ENCODE measurements at places on chromosomes 16 and 17.

DNA sequence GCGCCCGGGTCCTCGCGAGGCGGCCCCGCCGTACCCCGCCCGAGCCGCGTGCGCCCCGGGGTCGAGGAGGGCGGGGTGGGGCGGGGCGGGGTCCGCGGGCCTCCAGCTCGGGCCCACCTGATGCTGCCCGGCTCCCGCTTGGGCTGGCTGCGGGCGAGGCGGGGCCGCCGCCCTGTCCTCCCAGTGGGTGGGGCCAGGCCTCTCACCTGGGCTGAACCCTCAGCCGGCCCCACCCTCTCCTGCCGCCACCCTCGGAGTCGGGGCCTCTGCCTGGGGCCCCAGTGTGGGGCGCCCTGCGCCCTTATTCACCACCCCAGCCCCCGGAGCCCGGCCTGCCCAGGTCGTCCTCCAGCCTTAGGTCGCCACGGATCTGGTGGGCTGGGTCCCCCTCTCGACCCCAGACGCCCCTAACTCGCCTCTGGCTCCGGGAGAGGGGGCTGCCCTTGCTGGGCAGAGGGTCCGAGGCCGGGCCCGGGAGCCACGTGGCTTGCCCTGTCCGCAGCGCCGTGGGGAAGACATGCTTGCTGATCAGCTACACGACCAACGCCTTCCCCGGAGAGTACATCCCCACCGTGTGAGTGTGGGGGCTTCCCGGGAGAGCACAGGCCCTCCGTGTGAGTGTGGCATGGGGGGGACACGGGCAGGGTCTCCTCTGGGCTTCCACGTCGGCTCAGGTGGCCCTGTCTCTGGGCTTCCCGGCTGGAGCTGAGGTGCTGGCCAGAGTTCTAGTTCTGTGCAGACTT is 578 bp downstream of the RAC3 start:
- no peak for DNase-seq

- no peak for DNase-seq
These were observed 2.5 kb upstream of the MYH4 start for GRCh38 chr17:10471858-10472257.

DNA sequence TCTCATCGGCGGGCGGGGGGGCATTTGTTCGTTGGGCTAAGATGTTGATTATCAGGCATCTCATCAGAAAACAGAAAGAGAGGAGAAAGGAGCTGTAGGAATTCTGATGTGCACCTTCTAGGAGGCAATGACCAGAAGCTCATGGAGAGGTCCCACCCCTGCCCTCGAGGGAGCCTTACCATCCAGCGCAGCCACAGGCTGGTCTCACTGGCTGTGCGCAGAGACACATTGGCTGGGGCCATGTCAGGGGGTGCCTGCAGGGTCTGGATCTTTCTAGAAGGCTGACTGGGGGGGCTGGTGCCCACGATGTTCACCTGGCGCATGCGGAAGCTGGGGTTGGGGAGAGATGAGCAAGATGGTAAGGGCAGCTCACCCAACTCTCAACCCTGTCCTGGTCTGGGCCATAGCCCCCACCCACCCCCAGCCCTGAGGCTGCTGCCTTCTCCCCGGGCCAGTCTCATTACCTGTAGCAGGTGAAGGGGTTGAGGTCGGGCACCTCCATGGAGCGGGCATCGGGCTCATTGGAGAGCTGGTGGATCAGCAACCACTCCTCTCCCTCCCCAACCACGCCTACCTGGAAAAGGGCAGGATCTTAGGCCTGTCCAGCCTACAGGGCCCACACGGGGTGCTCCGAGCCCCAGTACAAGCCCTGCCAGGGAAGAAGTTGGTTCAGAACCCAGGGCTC is 86.2 kb upstream of the CDC42EP4 start:
- DNase-seq: no peak

DNA sequence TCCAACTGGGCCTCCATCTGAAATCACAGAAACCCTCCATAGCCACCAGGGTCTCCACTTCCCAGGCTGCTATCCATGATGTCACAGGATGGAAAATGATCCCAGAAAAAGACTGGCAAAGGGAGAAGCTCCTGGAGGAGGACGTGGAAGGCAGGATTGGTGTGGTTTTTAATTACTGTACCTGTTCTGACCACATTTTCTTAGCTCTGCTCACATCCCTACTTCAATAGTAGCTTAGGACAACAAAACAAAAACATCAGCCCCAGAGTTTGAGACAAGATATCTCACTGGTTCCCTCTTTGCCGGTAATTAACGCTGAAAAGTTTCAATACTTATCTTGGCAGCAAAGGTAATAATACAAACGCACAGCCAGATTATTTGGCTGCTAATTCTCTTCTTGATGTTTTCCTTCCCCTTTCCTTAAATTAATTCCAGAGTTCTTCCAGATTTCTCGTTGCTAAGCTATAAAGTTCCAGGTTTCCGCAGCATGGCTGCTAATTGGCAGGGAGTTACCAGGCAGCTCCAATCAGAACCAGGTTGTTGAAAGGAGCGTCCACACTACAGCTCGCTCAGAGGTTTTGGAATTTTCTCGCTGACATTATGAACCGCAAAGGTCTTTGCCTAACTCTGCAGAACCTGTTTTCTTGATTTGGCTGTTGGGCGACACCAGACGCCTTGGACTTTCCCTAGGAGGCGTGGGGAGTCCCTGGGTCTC is 263.4 kb downstream of the MRTFB start:
- no peak for DNase-seq

- no peak for DNase-seq
These were observed 138.6 kb downstream of the TOX3 start for GRCh38 chr16:52408191-52408845.

DNA sequence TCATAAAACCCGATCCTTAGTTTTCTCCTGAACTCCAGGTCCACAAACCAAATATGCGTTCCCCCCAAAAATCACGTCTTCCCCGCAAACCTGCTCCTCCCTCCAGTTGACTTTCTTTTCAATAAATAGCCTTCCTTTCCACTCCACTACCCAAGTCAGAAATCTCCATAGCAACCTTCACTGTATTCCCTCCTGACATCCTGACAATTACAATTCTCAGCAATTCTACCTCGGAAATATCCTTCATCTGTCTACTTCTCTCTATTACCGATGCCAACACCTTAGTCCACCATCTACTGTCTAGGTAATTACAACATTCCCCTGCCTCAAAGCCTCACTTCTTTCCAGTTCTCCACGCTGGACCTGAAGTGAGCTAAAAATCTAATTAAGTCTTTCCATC is 50.7 kb downstream of the SMURF2 start:
- no peak for DNase-seq

- DNase-seq: no peak
These were observed 46.6 kb upstream of the TEX2 start for GRCh38 chr17:64309710-64310109.

GRCh38 chr17:72697602-72698146 is 394.8 kb downstream of the SLC39A11 start:
- DNase-seq: no peak
